Natural killer cell (primary cell): ENCODE measurements at places on chromosomes 11 and 22.
A peak's percentile ranks its signal among the peaks of the same experiment; 100 is the strongest.

DNA sequence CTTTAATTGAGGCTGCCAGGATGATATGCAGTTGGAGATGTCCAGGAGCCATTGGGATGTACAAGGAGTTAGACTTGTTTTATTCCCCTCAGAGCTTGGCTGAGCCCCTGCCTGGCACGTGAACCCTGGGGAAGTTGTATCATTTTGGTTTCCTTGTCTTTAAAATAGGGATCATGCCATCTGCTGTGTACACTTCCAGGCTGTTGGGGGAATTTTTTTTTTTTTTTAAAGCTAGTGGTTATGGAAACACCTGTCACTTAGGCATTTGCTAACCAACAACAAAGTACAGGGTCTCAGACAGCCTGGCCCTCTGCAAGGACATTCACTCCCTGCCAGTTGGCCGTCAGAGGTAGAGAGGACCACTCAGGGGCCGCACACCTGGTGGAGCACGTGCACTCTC lies 8.5 kb upstream of the RAB1B start:
- no peak for DNase-seq
- peaks cover 20% of the 10 kb centered on the region for H3K4me1 ChIP-seq
- peaks cover 31% of the 10 kb centered on the region for H3K36me3 ChIP-seq
- no peak overlapping the region for H3K4me3 ChIP-seq
- H3K27ac ChIP-seq, result no peak overlapping the region
- H3K27me3 ChIP-seq, result no peaks in the 10 kb centered on the region

DNA sequence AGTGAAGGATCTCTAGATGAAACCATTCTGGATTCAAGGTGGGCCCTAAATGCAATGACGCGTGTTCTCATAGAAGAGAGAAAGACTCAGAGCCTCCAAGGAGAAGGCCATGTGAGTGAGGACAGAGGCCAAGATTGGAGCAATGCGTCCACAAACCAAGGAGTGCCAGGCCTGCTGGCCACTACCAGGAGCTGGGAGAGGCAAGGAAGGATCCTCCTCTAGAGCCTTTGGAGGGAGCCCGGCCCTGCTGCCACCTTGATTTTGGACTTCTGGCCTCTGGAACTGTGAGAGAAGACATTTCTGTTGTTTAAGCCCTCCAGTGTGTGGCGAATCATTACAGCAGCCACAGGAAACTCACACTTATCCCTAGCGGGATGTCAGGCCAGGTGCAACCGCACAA lies 52.7 kb upstream of the SHANK2 start:
- H3K4me3 ChIP-seq, result no peak overlapping the region
- no peak for DNase-seq
- H3K27ac ChIP-seq, result no peak overlapping the region
- H3K27me3 ChIP-seq, result no peaks in the 10 kb centered on the region
- no peaks in the 10 kb centered on the region for H3K4me1 ChIP-seq

DNA sequence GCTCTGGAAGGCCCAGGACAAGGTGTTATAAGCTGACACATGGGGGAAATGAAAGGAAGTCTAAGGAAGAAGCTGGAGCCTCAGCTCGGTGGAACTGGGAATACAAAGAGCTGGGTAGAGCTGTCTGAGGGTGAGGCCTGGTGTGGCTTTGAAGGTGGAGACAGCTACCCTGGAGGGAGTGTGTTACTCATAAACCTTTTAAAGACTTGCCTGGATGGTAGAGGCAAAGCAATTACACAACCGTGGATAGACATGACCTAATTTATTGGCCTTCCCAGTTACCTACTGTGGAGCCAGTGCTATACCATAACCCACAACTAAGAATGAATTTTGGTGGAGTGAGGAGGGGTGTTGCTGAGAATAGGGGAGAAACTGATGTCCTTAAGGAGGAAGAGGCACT lies 22.6 kb downstream of the EXPH5 start:
- H3K4me1 ChIP-seq, result no peaks in the 10 kb centered on the region
- H3K4me3 ChIP-seq, result no peak overlapping the region
- no peaks in the 10 kb centered on the region for H3K36me3 ChIP-seq
- no peaks in the 10 kb centered on the region for H3K27me3 ChIP-seq
- no peak overlapping the region for H3K27ac ChIP-seq

DNA sequence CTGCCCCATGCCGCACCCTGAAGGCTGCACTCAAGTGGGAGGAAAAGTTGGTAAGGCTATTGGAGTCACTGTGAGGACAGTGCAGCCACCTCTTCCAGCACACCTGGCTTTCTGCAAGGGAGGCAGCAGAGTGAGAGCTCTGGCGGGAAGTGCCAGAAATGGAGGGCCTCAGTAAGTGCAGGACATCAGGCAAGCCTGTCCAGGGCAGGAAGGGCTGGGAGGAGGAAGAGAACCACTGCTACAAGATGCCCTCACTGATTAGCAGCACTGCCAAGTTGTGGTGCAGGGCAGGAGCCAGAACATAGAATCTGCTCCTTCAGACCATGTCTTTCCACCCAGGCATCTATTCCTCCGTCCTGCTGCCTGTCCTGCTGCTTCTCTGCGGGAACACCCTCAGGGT lies 61.2 kb upstream of the CLTCL1 start:
- no peaks in the 10 kb centered on the region for H3K27me3 ChIP-seq
- H3K27ac ChIP-seq, result no peak overlapping the region
- H3K36me3 ChIP-seq, result peaks cover 87% of the 10 kb centered on the region

- peaks cover 47% of the 10 kb centered on the region for H3K36me3 ChIP-seq
- no peak overlapping the region for H3K27ac ChIP-seq
- no peak for DNase-seq
- no peak overlapping the region for H3K4me3 ChIP-seq
- H3K4me1 ChIP-seq, result peaks cover 39% of the 10 kb centered on the region
Measured at GRCh38 chr11:12213883-12214282, 103.5 kb downstream of the MICAL2 start.

DNA sequence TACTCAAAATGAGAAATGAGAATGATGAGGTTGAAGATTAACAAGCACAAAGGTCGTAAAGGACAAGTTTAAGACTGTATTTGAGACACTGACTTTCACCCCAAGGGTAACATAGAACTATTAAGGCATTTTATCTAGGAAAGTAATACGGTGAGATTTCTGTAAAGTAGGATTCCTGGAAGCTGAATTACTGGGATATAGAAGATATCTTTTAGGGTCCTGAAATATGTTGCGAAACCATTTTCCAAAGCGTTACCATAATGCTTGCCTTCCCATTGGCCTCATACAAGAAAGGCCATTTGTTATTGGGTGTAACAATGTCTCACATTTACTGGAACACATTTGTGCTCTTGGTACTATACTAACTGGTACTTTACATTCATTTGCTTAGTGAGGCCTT lies 1185.9 kb upstream of the TENM4 start:
- H3K27me3 ChIP-seq, result no peaks in the 10 kb centered on the region
- H3K4me3 ChIP-seq, result no peak overlapping the region
- no peak for DNase-seq

DNA sequence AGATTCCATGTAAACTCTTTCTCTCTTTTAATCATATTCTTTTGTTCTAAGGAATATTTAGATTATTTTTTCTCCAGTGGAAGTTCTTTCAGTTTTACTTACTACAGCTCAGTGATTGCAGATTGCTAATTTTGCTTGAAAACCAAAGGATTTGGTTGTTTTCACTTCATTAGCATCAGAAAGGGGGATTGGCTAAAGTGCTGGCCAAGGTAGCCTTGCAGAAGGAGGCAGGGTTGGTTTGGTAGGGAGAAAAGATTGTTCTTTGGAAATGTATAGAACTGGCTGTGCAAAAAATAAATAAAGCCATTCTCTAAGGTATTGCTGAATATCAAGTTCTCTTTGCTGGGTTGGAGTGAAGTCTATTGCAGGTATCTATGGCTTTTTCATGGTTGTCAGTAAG lies 92.6 kb downstream of the FAT3 start:
- no peak overlapping the region for H3K4me3 ChIP-seq
- H3K27ac ChIP-seq, result no peak overlapping the region
- H3K4me1 ChIP-seq, result no peaks in the 10 kb centered on the region
- DNase-seq, result no peak

GRCh38 chr22:27134315-27134701 lies 476.9 kb downstream of the MIAT start:
- H3K36me3 ChIP-seq, result no peaks in the 10 kb centered on the region
- no peak overlapping the region for H3K4me3 ChIP-seq
- H3K27ac ChIP-seq, result no peak overlapping the region
- H3K4me1 ChIP-seq, result peaks cover 13% of the 10 kb centered on the region
- no peaks in the 10 kb centered on the region for H3K27me3 ChIP-seq
- DNase-seq, result no peak

- no peak overlapping the region for H3K4me3 ChIP-seq
- H3K27ac ChIP-seq, result no peak overlapping the region
- no peak for DNase-seq
- peaks cover 17% of the 10 kb centered on the region for H3K4me1 ChIP-seq
Measured at GRCh38 chr11:1271002-1271401, 38.4 kb downstream of the TOLLIP start.

- H3K27me3 ChIP-seq, result no peaks in the 10 kb centered on the region
- DNase-seq, result no peak
- no peak overlapping the region for H3K4me3 ChIP-seq
Measured at GRCh38 chr11:73632996-73633395, 13.4 kb upstream of the PLEKHB1 start.

DNA sequence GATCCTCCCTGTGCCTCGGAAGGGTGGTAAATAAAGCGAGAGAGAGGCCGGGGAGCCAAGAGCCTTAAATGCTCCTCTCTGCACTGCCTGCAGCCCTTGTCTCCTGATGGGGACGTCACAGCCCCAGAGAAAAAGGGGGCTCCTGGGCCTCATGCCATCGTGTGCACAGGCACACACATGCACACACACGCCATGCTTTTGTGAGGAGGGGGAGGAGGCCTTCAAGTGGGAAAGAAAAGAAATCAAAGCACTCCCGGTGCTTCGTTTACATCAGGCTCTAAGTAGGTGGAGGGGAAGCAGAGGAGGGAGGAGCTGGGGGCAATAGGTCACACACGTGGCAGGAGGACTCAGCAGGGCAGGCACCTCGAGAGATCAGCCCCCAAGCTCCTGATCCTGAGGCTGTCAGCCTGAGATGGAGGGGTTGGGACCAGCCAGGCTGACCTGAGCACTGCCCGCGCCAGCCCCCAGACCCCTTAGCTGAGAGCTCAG lies 68.2 kb upstream of the NECTIN1 start:
- no peak for DNase-seq
- H3K36me3 ChIP-seq, result no peaks in the 10 kb centered on the region
- H3K4me1 ChIP-seq, result no peaks in the 10 kb centered on the region
- no peaks in the 10 kb centered on the region for H3K27me3 ChIP-seq

GRCh38 chr11:126834149-126834548 lies 166.4 kb downstream of the KIRREL3 start:
- no peak overlapping the region for H3K27ac ChIP-seq
- H3K4me3 ChIP-seq, result no peak overlapping the region
- no peak for DNase-seq
- no peaks in the 10 kb centered on the region for H3K27me3 ChIP-seq

DNA sequence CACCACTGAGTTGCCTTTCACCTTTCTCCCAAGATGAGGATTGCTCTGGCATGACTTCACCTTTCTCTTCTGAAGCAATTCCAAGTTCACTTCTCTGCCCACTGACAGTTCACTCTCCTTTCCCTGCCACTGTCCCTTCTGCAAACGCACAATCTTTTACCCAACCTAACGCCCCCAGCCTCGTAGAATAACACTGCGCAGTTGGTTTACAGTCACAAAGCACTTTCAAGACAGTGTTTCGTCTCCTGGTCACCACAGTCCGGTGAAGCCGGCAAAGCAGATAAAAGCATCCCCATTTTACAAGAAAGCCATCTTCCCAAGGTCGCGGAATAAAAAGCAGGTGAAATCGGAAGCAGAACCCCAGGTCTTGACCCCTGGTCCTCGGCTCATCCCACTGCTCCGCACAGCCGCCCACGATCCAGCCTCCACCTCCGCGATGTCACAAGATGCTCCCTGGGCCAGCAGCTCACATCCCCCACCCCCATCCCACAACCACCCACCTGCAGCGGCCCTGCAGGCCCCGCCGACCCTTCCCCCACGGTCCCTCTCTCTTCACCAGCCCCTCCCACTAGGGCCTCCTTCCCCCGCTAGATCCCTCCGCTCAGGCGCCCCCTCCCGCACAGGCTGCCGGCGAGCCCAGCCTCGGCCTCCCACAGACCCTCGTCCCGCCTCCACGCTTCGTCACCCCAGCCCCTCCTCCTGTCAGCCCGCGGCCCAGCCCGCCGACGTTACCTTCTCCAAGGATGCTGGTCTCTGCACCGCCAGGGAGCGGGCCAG lies 585 bp downstream of the PI4KA start:
- H3K27me3 ChIP-seq, result no peaks in the 10 kb centered on the region
- peak overlapping the region; percentile 97 for H3K4me3 ChIP-seq
- peaks cover 2% of the 10 kb centered on the region for H3K36me3 ChIP-seq
- H3K27ac ChIP-seq, result peak overlapping the region; percentile 86
- peak; percentile 19 for DNase-seq
- peaks cover 56% of the 10 kb centered on the region for H3K4me1 ChIP-seq

GRCh38 chr11:18769802-18770456 lies 21.7 kb downstream of the PTPN5 start:
- DNase-seq, result no peak
- H3K36me3 ChIP-seq, result no peaks in the 10 kb centered on the region
- H3K4me3 ChIP-seq, result no peak overlapping the region
- no peak overlapping the region for H3K27ac ChIP-seq
- no peaks in the 10 kb centered on the region for H3K4me1 ChIP-seq
- no peaks in the 10 kb centered on the region for H3K27me3 ChIP-seq

- H3K4me3 ChIP-seq, result peak overlapping the region; percentile 52
- peaks cover 16% of the 10 kb centered on the region for H3K4me1 ChIP-seq
- no peak overlapping the region for H3K27ac ChIP-seq
- no peaks in the 10 kb centered on the region for H3K36me3 ChIP-seq
- peak; percentile 35 for DNase-seq
Measured at GRCh38 chr22:28442711-28443525, 236.7 kb downstream of the TTC28 start.

GRCh38 chr22:37929390-37929789 lies 23.3 kb downstream of the MICALL1 start:
- H3K4me1 ChIP-seq, result peaks cover 10% of the 10 kb centered on the region
- no peak overlapping the region for H3K27ac ChIP-seq
- H3K4me3 ChIP-seq, result no peak overlapping the region
- peaks cover 48% of the 10 kb centered on the region for H3K36me3 ChIP-seq

DNA sequence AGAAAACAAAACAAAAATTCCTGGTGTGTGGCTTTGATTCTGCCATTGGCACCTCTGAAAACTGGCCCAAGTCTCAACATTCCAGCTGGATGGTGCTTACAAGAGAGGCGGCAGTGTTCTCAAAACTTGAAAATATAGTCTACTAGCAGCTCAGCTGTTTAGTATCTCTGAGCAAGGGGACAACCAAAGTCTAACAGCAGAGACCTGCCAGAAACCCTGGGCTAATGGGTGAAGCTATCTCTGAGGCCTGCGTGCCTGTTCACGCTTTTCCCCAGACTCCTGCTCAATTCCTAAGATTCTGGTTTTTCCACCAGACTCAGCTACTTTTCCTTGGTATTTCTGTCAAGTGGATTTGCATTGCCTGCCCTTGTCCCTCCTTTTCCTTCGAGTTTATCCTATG lies 17.9 kb downstream of the TMEM218 start:
- H3K27ac ChIP-seq, result no peak overlapping the region
- no peak for DNase-seq
- H3K36me3 ChIP-seq, result peaks cover 19% of the 10 kb centered on the region
- H3K4me3 ChIP-seq, result no peak overlapping the region

- H3K27ac ChIP-seq, result no peak overlapping the region
- no peaks in the 10 kb centered on the region for H3K4me1 ChIP-seq
- peaks cover 22% of the 10 kb centered on the region for H3K36me3 ChIP-seq
- DNase-seq, result no peak
- H3K27me3 ChIP-seq, result no peaks in the 10 kb centered on the region
Measured at GRCh38 chr22:43136255-43136654, 6.9 kb downstream of the MCAT start.

GRCh38 chr11:117749541-117749910 lies 47.5 kb downstream of the DSCAML1 start:
- DNase-seq, result no peak
- no peak overlapping the region for H3K4me3 ChIP-seq
- no peaks in the 10 kb centered on the region for H3K36me3 ChIP-seq
- no peaks in the 10 kb centered on the region for H3K4me1 ChIP-seq

GRCh38 chr11:108734283-108734682 lies 69.4 kb downstream of the DDX10 start:
- no peaks in the 10 kb centered on the region for H3K4me1 ChIP-seq
- H3K4me3 ChIP-seq, result no peak overlapping the region
- no peaks in the 10 kb centered on the region for H3K27me3 ChIP-seq
- no peaks in the 10 kb centered on the region for H3K36me3 ChIP-seq
- no peak for DNase-seq
